ENCODE measurements at places on chromosomes 4 and X. TPM values are rescaled to one million over a fixed set of nuclear protein-coding genes. Genes with fewer than 3 reads are reported as not detected.
A peak's percentile ranks its signal among the peaks of the same experiment; 100 is the strongest.

Gene FUNDC1
- total RNA-seq: 17.0 TPM

Gene TMPRSS11A
- total RNA-seq: not detected

Gene DMD
- total RNA-seq: 114 TPM

Gene MAGEC2
- total RNA-seq: not detected

Gene LGI2
- 0.25 TPM for total RNA-seq

Gene ZNF141
- total RNA-seq: 1.6 TPM

Gene NUDT10
- 0.31 TPM for total RNA-seq

Gene BEX1
- not detected for total RNA-seq

Gene TXLNG
- 7.5 TPM for total RNA-seq

Gene ARHGEF38
- not detected for total RNA-seq

Gene ADGRL3
- 2.2 TPM for total RNA-seq

Gene DCHS2
- total RNA-seq: under 0.01 TPM

DNA sequence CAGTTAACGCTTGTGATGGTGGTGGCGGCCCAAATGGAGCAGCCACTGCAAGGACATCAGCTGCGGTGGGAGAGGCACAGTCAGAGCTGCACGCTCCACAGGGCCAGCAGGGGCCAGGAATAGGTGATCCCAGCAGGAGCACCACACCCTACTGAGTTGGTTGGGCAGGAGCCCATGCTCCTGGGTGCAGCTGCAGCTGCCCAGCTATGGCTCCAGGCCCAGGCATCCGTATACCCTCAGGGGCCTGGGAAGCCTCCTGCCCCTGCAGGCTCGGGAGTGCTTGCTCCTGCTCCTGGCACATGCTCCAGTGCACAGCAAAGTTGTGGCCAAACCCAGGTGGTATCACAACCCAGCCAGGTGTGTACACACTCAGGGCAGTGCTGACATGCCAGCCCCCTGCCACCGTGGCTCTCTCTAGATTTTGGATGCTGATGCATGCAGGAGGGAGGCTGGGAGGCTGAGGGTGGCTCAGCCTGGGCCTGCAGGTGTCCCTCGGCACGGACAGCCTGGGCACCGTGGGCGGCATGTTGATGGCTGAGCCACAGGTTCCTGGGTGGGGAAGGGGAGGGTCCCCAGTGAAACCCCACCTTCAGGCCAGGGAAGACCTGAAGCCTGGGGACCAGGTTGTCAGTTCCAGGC lies 150.2 kb downstream of the CXXC4 start:
- DNase-seq: no peak

- DNase-seq: no peak
Observed at GRCh38 chr4:101299899-101300540, 47.3 kb downstream of the PPP3CA start.

DNA sequence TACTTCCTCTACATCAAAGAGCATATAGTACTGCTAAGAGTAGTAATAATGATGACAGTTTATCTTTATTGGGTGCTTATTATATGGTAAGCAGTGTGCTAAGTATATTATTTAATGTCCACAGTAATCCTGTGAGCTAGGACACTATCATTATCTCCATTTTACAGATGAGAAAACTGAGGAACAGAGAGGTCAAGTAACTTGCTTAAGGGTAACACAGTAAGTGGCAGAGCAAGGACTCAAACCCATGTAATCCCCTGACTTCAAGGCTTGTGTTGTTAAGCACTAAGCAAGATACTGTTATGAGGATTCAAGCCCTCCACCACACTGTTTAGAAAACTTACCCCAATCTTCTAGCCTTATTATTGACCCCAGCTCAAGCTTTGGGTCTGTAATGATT lies 202.4 kb downstream of the ENOX2 start:
- DNase-seq: no peak

DNA sequence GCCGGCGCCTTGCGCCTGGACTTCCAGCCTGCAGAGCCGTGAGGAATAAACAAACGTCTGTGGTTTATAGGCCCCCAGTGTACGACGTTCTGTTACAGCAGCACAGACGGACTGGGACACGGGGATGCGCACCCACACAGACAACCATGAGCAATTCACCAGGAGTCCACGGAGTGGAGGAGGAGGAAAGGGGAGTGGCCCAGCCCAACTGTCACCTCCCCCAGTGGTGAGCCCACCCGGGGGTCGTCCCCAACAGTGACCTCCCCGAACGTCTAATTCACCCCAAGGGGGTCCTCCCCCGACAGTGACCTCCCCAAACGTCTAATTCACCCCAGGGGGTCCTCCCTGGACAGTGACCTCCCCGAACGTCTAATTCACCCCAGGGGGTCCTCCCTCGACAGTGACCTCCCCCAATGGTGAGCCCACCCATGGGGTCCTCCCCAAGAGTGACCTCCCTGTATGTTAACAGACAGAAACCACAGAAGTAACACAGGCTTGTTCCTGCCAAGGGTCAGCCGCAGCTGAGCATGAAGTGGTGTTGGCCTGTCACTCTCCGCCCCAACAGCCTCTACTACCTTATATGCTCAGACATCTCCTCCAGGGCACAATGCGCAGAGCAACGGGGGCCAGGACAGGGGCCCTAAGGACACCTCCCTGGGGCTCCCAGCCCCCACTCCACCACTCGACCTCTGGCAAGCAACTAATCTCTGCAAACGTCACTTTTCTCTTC lies 6.2 kb downstream of the GAK start:
- no peak for DNase-seq

DNA sequence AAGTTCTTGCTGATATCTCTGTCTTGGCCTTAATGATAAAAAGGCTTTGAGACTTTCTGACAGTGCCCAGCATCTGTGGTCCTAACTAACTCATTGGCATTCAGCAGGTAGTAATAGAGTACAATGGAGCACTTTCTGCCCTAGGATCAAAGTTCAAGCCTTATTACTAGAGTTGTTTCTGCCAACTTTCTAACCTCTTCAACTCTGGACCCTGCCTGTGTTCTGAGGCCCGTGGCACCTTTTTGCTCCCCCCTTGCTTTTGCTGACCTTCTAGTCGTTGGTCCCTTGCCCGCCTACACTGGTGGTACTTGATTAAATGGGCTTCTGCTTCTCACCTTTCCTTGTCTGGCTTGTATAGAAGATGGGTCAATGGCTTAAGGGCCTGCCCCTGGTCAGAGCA lies 126.3 kb downstream of the PPARGC1A start:
- DNase-seq: no peak

DNA sequence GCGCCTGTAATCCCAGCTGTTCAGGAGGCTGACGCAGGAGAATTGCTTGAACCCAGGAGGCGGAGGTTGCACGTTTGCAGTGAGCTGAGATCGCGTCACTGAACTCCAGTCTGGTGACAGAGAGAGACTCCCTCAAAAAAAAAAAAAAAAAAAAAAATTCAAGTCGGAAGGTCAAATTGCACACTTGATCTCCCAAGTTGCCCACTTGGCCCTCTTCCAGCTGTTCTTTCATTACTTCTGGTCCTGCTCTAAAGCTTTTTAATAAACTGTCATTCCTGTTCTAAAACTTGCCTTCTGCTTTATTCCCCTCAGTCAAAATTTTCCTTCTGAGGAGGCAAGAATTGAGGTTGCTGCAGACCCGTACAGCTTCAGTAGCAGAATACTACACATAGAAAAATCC lies 2358.0 kb downstream of the ARAP2 start:
- no peak for DNase-seq

DNA sequence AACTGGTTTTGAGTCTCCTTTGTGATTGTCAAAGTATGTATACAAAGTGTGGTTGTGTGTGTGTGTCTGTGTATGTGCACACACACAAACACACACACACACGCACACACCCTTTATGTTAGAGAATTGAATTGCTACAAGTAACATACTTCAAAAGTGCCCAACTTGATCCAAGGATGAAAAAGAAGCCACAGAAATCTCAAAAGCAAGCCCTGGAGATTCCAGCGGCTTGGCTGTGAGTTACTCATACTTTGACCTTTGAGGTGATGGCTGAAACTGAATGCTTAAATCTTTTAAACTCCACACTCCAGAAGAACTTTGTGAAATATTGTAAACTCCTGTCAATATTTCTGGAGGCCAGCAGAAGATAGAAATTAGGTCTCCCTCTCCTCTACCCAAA lies 168.4 kb upstream of the NRK start:
- no peak for DNase-seq

- DNase-seq: no peak
Observed at GRCh38 chr4:76990288-76991080, 40.9 kb downstream of the SEPTIN11 start.

GRCh38 chrX:2410279-2411020 lies 90.3 kb downstream of the DHRSX start:
- no peak for DNase-seq

DNA sequence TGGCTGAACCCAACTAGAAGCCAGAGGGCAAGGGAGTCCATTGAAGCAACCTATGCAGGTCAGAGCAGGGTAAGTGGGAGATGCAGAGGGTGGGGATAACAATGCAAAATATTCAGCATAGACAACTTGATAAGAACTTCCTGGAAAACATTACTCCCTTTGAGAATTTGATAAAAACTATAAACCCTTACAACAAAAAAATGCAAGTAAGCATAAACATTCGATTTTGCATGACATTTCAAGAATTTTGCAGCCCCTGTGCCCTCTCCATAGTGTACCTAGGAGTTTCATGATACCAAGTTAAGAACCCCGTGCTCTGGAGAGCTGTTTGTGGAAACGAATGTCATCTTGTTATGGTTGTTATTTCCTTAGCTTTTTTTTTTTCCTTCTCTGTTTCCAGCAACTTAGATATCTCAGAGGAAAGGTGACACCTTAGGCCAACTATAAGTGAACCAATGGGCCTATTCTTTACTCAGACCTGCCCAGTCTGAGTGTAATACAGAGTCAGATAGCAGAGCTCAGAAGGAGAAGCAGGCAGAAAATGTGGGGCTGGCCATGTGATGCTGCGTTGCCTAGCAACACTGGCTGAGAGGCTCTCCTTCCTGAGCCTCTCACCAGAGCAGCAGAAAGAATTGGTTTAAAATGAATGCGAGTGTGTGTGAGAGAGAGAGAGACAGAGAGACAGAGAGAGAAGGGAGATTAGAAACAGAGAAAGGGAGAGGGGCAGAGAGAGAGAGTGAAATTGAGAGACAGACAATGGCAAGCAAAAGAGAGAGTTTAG lies 36.7 kb upstream of the GABRQ start:
- no peak for DNase-seq

DNA sequence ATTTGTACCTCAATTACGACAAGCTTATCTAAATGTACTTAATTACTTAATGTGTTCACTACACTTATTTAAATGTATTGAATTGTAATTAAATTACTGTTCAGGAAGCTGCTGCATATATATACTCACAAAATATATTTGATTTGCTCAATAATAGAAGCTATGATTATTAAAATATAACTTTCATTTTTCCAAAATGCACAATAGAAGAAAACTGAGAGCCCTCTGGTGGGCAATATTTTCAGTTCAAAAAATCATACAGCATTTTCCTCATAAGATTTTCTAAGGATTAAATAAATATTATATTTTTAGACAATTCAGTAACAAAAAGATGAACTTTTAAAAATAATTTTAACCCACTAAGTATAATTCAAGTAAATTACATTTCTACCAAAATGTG lies 217.3 kb downstream of the DKK2 start:
- DNase-seq: no peak

GRCh38 chr4:61520166-61520565 lies 320.0 kb downstream of the ADGRL3 start:
- no peak for DNase-seq

DNA sequence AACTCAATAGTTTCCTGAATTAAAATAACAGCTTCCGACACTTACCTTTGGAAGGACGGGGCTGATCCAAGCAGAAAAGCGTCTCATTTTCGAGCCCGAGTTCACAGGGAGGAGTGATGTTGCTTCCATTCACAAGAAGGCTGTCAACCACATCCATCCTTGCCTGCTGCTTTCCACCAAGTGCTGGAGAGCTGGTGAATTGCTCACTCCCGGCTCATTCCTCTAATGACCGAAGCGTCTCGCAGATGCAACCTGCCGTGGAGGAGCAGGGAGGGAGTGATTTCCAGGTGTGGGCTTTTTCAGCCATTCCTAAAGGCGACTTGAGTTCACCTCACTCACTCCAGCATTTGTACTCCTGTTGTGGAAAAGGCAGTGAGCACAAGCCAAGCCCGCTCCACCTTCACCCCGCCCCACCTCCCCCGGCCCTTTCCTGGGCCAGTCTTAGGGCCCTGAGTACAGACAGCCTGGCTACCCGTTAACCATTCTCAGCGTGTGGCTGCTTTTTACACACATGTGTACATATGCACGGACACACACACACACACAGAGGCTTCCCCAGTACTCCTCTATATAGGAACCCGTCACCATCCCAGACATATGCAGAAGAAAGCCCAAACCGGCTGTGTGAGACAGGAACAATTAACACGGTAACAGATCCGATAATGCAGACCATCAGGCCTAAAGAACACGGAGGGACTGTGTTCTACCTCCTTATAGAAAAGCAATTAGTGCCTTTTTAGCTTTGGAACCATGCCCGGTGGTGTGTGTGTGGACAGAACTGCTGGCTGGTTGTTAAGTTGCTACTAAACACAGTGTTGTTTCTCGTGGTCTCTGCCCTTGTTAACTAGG lies at the start of gene CCKAR:
CCKAR (minus strand) TSS at position 374 of the 849 bp plus-strand sequence; CDS start at position 157, 217 bp downstream.
- DNase-seq: no peak

DNA sequence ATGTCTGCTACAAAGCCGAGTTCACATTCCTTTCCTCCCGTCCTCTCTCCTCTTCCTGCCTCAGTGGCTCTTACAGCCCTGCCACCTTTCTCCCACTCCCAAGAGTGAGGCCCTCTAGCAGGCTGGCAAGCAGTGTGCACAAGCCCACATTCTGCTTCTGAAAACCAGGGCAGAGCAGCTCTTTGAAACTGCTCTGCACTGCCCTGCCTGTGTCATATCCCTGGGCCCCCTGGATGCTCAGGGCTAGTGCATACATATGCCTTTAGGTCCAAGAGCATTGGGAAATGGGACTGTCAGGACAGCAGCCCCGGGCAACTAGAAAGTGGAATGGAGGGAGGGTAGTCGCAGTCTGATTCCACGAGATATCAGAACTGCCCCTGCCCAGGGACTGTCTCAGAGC lies 42.4 kb downstream of the CNGA2 start:
- DNase-seq: no peak

DNA sequence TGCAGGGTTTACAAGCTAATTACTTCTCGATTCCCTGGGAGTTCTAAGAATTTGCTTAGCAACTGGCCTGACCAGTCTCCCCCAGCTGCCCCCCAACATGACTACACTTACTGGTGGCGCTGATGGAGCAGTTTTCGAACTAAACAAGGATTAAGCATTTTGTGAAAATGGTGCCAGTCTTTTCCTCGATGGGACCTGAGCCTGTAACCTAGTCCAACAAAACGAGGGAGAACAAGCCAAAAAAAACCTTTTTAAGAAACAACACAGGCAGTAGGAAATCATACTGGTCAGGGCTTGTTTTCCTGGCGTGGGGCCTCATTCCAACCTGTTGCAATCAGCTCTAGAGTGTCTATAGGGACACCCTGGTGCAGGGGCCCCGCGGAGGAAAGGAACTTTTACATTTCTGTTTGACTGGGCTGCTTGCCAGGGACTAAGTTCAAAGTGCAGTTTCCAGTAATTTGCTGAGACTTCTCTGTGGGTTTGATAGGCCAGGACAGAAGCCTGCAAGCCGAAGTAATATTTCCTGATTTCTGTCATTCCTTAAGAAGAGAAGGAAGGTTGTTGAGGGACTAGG lies 158.7 kb downstream of the SPRY1 start:
- peak; percentile 68 for DNase-seq
